ENCODE measurements at places on chromosomes 11 and 22.

GRCh38 chr22:17946662-17947367 is 77.5 kb downstream of the MICAL3 start:
- no peak for DNase-seq

DNA sequence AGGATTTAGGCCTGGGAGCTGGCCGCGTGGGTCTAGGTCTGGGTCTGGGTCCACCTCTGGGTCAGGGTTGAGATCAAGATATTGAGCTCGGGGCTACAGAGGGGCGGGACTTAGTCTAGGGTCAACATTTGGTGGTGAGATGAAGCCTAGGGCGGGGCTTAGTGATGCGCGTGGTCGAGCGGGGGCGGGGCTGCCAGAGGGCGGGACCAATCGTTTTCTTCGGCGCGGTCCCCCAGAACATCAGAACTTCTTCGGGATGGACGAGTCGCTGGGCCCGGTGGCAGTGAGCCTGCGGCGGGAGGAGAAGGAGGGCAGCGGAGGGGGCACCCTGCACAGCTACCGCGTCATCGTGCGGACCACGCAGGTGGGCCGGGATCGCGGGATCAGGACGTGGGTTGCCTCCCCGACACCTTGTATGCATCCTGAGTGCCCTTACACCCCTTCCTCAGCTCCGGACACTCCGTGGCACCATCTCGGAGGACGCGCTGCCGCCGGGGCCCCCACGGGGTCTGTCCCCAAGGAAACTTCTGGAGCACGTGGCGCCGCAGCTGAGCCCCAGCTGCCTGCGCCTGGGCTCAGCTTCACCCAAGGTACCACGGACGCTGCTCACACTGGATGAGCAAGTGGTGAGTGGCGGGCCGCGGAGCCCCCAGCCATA is 4.2 kb downstream of the SIPA1 start:
- DNase-seq: no peak

DNA sequence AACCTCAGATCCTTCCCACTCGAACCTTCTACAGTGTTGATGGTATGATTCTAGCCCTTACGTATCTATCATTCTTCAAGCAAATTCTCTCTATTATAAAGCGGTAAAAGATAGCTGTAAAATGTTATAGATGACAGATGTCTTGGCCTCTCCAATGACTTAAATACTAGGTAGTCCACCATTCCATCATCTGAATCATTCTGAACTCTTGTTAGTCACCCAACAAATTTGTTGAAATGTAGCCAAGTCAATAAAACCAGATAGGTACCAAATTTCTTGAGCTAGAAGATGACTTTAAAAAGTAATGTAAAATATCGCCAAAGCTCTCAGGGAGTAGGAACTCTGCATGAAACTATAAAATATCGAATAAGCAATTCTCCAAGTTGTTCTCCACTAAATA is 32.6 kb upstream of the PICALM start:
- no peak for DNase-seq

GRCh38 chr11:17008099-17008498 is 6.1 kb downstream of the PLEKHA7 start:
- no peak for DNase-seq

GRCh38 chr22:38257650-38258250 is 15.1 kb downstream of the TMEM184B start:
- peak; percentile 80 for DNase-seq

DNA sequence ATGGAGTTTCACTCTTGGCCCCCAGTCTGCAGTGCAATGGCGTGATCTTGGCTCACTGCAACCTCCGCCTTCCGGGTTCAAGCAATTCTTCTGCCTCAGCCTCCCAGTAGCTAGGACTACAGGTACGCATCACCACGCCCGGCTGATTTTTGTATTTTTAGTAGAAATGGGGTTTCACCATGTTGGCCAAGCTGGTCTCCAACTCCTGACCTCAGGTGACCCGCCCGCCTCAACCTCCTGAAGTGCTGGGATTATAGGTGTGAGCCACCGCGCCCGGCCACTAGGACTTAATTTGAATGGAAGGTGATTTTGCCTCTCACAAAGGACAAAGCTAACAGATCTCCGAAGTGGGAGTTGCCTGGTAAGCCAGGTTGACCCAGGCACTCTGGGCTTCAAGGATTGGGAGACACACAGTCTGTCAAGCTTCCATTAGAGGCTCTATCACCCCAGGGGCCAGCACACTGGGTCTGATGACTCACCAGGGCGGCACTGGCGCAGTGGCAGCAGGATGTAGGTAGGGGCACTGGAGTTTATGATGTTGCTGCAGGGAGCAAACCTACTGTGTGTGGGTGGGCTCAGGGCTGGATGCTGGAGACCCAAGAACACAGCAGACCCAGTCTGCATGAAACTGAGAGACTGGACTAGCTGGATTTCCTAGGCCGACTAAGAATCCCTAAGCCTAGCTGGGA is 17.8 kb upstream of the KCTD14 start:
- DNase-seq: no peak

DNA sequence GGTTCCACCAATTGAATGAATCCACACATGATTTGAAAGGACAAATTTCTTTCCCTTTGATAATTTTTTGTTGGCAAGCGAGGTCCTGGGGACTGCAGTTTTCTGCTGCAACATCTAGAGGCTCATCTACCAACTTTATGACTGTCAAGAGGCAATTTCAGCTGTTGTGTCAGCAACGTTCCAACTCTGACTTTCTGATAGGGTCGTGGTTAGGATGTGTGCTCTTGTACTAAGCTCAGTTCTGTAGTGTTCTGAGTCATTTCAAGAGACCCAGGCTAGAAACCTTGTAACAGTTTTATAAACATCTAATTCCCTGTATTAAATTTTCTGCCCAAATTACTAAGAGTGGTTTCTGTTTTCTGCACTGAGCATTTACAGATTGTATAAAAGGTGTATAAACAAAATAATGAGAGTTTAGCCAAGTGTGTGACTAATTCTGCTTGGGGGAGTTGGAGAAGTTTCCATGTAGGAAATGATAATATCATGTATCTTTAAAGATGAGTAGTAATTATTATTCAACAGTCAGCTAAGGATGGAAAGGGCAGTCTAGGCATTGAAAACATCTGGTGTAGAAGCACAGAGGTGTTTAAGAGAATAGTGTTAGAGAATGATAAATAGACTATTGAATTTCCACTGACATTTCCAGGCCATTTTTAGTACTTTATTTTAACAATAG is 72.2 kb downstream of the RBMXL2 start:
- no peak for DNase-seq

DNA sequence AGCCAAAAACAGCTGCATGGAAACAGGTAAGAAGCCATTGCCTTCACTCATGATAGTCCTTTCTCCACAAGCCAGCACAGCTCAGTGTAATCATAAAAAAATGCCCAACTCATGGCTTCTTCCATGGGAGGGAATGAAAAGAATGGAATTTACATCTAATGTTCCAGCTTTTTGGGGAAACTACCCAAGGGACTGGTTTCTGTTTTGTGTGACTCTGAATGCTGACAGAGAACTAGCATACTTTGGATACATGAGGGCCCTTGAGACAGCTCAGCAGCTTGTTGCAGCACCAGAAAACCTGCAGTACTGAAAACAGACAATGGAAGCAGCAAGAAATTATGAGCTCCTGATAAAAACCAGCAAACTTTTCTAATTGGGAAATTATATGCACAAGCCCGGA is 24.2 kb upstream of the HORMAD2 start:
- DNase-seq: no peak

DNA sequence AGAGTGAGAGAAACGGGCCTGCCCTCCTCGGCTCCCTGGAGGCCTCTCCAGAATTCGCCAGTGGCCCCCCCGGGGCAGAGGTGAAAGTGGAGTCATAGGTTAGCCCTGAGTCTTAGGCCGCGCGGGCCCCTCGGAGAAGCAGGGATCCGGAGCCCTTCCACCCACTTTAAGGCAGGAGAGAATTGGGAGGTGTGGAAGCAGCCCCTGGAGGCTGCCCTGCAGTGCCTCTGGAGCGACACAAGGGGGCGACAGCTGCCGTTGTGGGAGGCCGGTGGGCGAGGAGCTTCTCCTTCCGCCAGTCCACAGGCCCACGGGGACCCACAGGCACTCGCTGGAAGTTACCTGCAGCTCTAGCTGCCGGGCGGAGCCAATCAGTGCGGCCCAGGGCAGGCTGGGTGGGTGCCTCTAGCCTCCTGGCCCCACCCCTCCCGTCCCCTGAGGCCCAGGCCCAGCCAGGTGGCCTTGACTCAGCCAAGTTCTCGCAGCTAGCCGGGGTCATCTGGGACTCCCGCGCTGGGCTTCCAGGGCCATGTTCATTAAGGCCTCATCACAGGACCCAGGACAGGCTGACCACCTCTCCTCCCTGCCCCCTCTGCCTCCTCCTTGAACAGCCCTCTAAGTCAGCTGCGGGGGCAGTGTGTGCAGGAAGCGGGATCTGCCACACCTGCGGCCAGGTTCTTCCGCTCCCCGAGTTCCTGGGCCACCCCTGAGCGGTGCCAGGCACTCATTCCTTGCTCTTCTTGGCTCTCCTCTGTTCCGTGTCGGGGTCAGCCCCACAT is 5.0 kb downstream of the DGKZ start:
- DNase-seq: no peak

GRCh38 chr22:36727110-36727509 is 23.6 kb upstream of the CACNG2 start:
- no peak for DNase-seq

GRCh38 chr11:134413043-134413825 is 1.2 kb upstream of the B3GAT1 start:
- DNase-seq: no peak

DNA sequence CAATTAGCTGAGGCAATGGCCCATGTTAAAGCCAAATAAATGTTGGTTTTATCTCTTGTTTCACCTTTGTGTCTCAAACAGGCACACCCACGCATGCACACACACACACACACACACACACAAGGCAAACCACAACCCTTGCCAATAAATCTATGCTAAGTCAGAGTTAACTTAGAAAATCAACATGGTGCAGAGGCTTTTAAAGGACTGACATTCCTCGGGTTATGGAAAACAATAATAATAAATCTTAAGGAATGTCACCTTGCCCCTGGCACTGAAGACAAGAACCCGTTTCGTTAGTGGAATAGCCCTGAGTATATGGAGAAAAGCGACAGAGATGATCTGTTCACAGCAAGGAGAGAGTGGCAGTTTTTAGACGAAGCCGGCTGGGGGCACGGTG is 326.3 kb downstream of the NTM start:
- no peak for DNase-seq

DNA sequence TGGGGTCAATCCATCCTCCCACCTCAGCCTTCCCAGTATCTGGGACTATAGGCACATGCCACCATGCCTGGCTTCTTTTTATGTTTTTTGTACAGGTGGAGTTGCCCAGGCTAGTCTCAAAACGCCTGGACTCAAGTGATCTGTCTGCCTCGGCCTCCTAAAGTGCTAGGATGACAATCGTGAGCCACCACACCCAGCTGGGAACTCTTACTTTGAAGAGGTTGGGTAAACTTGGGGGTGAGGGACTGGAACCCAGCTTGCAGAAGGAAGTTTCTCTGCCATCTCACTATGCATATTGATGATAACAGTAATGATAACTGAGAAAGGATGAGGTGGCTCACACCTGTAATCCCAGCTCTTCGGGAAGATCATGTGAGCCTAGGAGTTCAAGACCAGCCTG is 35.9 kb downstream of the ACO2 start:
- no peak for DNase-seq

DNA sequence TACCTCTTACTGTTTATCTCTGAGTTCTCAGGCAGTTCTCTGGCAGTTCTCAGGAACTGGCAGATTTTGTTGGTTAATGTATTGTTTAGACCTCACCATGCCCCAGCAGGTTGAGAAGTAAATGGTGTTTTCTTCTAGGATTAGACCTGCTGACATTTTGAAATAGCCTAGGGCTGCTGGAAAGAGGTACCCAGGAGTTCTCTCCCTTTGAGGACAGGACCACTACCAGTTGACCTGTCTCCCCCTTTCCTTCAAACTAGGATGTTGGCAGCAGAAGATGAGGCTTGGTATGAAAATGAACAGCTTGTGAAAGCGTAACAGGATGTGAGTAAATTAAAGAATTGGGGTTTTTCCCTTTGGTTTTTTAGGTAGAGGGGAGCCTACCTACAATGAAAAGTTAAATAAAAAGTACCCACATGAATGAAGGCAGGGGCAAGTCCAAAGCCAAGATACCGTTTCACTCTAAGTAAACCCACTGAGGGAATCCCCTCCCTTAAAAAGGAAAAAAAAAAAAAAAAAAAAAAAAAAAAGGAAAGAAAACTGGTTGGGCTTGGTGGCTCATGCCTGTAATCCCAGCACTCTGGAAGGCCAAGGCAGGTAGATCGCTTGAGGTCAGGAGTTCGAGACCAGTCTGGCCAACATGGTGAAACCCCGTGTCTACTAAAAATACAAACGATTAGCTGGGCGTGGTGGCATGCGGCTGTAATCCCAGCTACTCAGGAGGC is 96.2 kb downstream of the PDHX start:
- DNase-seq: no peak

DNA sequence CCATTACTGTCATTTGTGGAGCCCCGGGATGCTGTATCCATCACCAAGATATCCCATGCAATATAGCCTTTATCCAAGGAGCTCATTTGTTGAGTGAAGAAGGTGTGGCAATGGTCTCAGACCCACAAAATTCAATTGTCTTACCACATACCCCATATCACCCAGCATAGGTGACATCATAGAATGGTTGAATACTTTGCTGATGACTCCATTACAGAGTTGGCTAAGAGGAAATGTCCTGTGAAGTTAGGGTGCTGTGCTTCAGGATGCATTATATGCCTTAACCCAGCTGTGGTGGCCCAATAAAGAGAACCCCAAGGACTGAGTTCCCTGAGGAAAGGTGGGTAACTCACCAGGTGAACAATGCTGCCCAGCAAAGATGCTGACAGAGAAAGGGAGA is 113.7 kb downstream of the EFCAB6 start:
- no peak for DNase-seq

GRCh38 chr11:14312736-14313438 is 46.1 kb downstream of the RRAS2 start:
- no peak for DNase-seq

DNA sequence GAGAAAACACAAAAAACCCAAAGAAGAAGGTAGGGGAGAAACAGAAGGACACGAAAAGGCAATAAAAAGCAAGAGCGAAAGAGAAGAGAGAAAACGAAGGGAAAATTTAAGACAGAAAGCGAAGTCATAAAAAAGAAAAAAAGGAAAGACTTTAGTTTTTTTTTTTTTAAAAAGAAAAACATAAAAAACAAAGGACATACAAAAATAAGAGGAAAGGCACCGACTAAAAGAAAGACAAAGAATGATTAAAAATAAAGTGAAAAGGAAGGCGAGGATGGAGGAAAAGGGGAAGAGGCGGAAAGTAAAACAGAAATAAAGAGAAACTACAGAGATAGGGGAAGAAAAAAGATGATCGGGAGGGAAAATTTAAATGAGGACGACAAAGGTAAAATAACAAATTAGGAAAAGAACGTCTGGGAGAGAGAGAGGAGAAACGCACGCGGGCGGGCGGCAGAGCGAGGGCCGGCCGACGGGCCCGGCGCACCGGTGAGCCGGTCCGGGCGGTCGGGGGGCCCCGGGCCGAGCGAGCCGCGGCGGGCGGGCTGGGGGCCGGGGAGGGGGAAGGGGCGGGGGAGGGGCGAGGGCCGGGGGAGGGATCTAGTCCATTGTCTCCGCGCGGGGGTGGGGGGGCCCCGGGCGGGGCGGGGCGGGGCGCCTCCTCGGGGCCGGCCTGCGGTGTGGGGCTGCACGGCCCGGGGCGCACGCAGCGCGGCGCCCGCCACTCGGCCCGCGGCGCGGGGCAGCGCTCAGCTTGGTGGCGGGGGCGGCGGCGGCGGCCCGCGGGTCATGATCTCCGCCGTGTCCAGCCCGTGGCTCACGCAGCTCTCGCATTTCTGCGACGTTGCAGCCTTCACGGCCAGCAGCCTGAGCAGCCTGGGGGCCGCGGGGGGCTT is at the start of gene TBX1:
Gene TBX1 (plus strand): TSS at position 721 of the 893 bp plus-strand sequence. CDS start 66 bp downstream, at position 787.
- DNase-seq: no peak

- DNase-seq: no peak
These were observed 27.6 kb downstream of the PLEKHA7 start for GRCh38 chr11:16986434-16987204.

- no peak for DNase-seq
These were observed 239.0 kb upstream of the PDGFD start for GRCh38 chr11:104402812-104403521.

Measured in NCI-H510A (cell line).